Fibroblast of lung (primary cell): ENCODE measurements at places on chromosomes 2 and 18. TPM values are rescaled to one million over a fixed set of nuclear protein-coding genes. Genes with fewer than 3 reads are reported as not detected.

Gene ZNF396
- 2.8 and 5.0 TPM in 2 replicates for total RNA-seq

Gene MOGAT1
- total RNA-seq = not detected in 2 replicates

Gene MRPL44
- total RNA-seq = 31.3 and 34.0 TPM in 2 replicates

Gene MC4R
- total RNA-seq = not detected in 2 replicates

Gene PXDN
- total RNA-seq = 111 and 153 TPM in 2 replicates

Gene RAD51AP2
- under 0.01 and 0.17 TPM in 2 replicates for total RNA-seq

Gene NXPH2
- total RNA-seq = not detected in 2 replicates

Gene UGT1A5
- total RNA-seq = not detected in 2 replicates
